CD4-positive, alpha-beta T cell treated with Interleukin-4 for 4 hours (primary cell): ENCODE measurements at places on chromosomes 4 and X.

GRCh38 chr4:43103048-43103447 is 210.5 kb downstream of the GRXCR1 start:
- DNase-seq, result no peak

- DNase-seq, result no peak
Measured at GRCh38 chr4:26607776-26608175, 23.9 kb downstream of the TBC1D19 start.

GRCh38 chrX:48451708-48452107 is 18.4 kb downstream of the SLC38A5 start:
- no peak for DNase-seq

- DNase-seq, result no peak
Measured at GRCh38 chr4:176139518-176139917, 55.9 kb downstream of the SPATA4 start.

- DNase-seq, result no peak
Measured at GRCh38 chrX:68895341-68895755, 66.5 kb downstream of the EFNB1 start.

DNA sequence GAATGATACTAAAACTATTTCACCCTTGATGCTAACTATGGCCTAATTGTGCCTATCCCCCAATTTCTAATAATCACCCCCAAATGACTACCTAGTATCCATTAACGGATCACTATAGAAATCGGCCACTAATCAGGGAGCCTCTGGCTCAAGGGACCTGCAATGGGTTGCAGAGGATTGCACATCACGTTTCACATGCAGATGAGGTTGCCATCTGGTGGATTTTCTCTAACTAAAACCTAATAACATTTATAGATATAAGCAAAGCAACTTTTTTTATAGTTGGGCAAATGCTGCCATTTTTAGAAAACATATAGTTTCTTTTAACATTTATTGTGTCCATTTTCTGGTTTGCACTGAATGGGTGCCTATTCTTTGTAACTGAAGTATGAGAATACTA is 28.3 kb upstream of the ALG13 start:
- no peak for DNase-seq

- DNase-seq, result peak; percentile 48
Measured at GRCh38 chrX:103687696-103688201, 1.2 kb upstream of the MORF4L2 start.
